ENCODE measurements at places on chromosomes 12 and 14.
A peak's percentile ranks its signal among the peaks of the same experiment; 100 is the strongest.

DNA sequence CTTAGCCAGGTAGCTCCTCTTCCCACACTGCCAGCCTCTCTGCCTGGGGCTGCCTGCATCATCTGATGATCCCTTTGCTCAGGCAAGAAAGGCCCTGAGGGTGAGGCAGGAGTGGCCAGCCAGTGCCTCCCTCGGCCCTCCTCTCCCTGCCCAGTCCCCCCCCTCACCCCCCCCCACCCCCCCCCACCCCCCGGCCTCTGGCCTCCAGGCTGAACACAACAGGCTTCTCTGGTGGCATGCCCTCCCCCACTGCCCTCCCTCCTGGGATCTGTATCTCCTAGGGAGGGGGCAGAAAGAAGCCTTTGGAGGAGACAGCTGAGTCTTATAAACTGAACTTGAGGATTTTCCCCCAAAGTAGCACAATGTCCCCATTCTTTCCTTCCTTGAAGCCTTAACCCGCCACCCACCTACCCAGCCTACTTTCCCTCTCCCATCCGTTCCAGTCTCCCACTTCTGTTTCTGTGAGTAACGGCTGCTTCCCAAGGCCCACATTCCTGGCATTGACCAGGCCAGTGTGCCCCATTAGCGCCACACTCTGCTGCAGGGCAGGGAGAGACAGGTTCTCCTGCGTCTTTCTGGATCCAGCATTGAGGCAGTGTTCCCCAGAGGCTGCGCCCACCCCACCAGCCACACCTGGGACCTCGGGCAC lies 82.1 kb downstream of the B4GALNT3 start:
- no peak for DNase-seq

DNA sequence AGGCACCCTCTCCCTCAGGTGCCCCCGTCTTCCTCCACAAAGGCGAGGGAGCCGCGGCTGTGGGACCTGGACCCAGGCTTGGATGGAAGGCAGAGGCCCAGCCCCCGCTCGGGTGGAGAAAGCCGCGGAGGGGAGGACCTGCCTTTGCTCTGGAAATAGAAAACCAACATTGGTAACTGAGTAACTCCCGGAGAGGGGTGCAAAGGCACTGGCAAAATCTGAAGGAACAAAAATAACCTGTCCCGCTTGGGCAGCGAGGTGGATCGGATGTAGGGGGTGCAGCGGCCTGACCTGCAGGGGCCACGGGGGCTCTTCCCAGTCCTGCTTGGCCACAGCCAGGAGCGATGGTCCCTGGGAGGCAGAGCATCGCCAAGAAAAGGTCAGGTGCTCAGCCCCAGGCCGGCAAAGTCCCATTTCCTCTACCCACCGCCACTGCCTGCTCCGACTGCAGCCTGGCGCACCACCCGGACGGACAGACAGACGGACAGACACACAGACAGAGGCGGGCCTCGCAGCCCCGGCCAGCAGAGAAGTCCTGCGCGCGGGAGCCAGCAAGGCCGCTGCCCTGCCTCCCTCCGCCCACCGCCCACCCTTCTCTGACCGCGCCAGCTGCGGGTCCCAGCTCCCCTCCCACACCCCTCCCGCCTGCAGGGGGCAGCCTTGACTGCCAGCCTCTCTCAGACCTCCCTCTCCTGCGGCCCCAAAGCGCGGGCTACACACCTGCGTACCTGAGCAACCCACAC lies 21.4 kb upstream of the TMEM106C start:
- peak; percentile 34 for DNase-seq

- no peak for DNase-seq
These were observed 2.0 kb downstream of the MAP4K5 start for GRCh38 chr14:50530358-50530757.

DNA sequence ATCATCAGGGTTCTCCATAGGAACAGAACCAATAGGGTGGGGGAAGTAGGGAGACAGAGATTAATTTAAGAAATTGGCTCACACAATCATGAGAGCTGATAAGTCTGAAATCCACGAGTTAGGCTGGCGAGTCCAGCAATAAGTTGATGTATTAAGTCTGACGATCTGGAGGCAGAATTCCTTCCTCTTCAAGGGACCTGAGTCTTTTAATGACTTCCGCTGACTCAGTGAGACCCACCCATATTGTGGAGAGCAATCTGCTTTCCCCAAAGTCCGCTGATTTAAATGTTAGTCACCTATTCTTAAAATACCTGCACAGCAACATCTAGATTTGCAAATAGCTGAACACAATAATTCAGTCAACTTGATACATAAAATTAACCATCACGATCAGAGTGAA lies 97.8 kb downstream of the SPTSSA start:
- DNase-seq, result no peak

DNA sequence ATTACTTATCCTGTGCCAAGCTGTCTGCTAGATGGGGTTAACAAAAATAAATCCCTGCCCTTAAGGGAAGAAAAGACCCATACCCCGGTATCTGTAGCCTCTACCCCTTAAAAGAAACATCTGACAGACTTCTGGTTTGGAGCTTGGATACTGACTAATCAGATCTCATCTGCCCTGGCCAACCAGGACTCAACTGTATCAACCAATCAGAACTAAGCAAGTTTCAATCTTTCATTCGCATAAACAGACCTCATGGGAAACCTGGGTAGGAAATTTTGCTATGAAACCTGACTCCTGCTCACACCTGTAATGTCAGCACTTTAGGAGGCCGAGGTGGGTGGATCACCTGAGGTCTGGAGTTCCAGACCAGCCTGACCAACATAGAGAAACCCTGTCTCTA lies 26.4 kb upstream of the PRMT8 start:
- DNase-seq, result no peak

DNA sequence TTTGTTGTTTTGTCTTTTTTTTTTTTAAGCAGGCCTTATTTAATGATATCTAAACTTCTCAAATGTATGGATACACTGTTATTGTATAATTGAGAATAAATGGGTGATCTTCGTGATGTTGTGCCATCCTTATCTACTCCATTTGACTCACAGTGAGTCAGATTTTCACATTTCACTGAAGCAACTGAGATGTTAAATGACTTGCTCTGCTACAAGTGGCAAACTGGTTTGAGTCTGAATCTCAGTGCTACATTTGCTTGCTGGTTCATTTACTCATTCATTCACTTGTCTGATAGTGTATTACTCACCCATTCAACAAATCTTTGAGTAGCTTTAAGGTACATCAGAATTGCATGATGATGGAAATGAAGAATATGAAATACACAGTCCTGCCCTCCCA lies 2.6 kb downstream of the KIAA0586 start:
- DNase-seq, result no peak

GRCh38 chr14:38040411-38040810 lies 167.3 kb upstream of the SSTR1 start:
- no peak for DNase-seq

DNA sequence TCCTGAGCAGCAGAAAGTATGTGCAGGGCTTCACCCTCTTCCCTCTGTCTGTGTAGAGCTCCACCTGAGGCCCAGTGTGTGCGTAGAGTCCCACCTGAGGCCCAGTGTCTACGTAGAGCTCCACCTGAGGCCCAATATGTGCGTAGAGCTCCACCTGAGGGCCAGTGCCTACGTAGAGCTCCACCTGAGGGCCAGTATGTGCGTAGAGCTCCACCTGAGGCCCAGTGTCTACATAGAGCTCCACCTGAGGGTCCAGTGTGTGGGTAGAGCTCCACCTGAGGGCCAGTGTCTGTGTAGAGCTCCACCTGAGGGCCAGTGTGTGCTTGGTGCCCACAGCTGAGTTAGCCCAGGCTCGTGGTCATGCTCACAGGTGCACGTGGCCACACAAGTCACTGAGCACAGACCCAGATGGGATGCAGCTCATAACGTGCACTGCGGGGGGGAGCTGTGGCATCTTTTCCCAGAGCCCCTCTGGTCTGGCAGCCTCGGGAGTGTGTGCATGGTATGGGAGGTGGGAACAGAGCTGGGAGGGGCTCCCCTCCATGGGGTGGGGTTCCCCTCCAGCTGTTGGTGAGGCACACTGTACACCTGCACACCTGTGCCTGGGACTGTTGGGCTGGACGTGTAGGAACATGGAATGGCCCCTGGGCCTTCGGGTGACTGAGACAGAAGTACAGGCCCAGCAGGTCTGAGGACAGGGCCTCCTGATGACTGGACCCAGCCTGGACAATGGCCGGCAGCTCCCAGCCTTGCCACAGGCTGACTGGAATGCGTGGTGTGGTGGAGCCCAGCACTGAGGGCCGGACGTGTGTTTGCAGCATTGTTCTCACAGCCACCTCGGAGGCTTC lies 20.1 kb downstream of the PACS2 start:
- no peak for DNase-seq

DNA sequence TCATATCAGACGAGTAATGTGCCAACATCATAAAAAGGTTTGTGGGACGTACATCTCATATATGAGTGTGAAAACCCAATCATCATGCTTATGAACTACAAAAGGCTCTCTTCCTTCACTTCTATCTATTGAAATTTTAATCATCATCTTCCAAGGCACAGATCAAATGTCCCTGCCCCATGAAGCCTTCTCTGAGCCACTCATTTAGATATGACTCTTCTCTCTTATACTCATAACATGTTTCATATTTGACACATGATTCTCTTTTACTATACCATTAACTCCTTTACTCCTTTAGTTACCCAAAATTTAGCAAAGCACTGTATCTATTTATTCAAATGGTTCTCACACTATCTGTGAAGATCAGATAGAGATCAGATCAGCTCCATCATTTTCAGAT lies 22.2 kb downstream of the RALGAPA1 start:
- DNase-seq, result no peak

DNA sequence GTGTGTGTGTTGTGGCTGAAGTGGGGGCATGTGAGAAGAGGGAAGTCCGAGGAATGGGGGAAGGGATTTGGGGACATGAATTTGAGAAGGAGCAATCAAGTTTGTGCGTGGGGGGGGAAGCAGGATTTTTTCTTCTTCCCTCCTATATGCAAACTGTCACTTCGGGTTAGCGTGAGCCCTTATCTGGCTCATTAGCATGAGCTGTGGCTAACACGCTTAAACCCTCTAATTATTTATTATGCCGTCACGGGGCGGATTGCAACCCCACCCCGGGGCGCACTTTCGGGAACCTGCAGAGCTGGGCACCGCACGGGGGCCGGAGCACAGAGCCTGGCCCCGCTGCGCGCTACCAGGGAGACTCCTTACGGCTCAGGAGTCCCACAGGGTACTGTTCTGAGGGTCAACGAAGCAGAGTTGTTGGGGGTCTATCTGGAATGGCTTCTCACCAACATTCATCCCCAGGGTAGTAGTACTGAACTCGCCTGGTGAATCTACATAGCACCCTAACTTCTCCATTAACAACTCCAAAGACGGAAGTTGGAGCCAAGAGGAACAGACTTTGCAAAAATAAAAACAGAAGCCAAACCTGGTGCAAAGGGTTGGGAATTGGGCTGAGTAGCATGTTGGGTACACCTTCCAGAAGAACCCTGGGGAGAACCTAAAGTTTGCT lies 6.4 kb upstream of the ASCL1 start:
- DNase-seq, result no peak

- no peak for DNase-seq
These were observed 2.9 kb downstream of the LMNTD1 start for GRCh38 chr12:25550186-25550585.

GRCh38 chr12:107349008-107349747 lies 255.8 kb upstream of the CRY1 start:
- no peak for DNase-seq

DNA sequence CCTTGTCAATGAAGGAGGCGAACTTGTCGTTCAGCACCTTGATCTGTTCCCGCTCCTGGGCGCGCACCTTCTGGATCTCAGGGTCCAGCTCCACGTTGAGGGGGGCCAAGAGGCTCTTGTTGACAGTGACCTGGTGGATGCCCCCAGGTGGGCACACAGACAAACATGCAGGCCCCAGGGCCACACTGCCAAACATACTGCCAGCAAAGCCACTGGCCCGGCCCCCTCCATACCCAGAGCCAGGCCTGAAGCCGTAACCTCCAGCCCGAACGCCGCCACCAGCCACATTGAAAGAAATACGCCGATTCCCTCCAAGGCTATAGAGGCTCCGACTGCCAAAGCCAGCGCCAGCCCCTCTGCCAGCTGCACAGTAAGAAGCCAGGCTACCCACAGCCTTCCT lies 337 bp downstream of the KRT74 start:
- no peak for DNase-seq

DNA sequence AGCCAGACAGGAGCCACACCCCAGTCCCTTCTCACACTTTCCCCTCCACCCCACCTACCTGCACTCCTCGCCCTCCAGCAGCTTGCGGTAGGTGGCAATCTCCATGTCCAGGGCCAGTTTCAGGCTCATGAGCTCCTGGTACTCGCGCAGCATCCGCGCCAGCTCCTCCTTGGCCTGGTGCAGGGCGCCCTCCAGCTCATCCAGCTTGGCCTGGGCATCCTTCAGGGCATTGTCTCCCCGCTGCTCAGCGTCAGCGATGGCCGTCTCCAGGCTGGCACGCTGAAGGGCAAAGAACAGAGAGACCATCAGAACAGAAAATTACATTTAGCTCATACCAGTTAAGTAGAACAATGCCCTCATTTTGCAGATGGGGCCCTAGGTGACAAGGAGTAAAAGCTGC lies 5.5 kb downstream of the KRT74 start:
- no peak for DNase-seq

DNA sequence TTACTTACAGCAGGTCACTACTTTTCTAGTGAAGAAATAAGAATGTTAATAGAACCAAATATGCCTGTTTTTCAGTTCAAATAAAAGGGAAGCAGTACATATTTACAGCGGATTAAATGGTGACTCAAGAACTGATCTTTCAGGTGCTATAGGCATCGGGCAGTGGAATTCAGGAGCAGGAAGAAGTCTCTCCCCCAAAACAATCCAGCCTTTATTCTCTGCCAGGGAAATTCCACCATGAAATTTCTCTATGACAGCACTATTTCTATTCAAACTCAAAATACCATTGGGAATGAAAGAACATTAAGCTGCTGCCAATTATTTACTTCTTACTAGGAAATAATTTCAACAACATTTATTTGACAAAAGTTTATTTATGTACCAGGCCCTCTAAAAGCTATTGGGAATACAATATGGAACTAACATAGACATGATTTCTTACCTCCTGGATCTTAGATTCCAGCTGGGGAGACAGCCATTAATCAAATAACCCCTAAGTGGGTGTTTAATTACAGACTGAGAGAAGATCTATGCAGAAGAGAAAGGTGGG lies 60.3 kb upstream of the KRR1 start:
- no peak for DNase-seq

GRCh38 chr14:23562822-23563472 lies 4.6 kb downstream of the AP1G2 start:
- peak; percentile 26 for DNase-seq

DNA sequence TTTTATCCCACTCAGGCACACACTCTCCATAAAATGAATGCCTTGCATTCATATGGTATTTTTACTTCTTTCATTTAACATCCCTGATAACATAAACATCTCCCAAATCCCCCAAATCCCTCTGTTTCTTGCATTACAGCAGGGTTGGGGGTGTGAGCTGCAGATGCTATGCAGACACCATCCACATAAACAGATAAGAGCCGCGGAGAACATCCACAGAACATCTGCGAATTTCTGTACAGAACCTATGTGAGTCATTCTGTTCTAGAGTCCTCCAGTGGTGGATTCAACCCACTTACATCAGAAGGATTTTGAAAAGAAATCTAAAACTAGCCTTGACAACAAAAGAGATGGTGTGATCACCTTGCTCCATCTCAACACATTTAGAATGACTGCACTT lies 20.3 kb downstream of the FBLN5 start:
- DNase-seq, result no peak

GRCh38 chr12:75716291-75717025 lies 205.0 kb upstream of the KRR1 start:
- no peak for DNase-seq
